Aorta (tissue), 5 donors: ENCODE measurements at places on chromosomes 4 and X.

DNA sequence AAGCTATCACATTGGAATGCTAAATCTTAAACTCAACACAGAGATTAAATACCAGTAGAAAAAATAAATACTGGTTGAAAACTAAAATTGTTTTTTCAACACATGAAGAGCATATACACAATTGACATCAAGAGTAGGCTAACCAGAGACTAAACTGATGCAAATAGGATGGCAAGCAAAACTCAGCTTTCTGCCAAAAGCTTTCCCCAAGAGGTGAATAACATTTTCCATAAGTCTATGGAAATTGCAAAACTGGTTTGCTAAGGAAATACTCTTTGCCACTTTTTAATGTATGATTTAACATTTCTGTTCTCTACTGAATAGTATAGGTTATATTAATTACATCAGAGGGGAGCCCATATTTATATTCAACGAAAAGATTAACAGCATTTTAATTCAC lies 23.8 kb downstream of the IQCM start:
- H3K27ac ChIP-seq, result no peak overlapping the region
- H3K27me3 ChIP-seq, result no peaks in the 10 kb centered on the region
- DNase-seq, result no peak

DNA sequence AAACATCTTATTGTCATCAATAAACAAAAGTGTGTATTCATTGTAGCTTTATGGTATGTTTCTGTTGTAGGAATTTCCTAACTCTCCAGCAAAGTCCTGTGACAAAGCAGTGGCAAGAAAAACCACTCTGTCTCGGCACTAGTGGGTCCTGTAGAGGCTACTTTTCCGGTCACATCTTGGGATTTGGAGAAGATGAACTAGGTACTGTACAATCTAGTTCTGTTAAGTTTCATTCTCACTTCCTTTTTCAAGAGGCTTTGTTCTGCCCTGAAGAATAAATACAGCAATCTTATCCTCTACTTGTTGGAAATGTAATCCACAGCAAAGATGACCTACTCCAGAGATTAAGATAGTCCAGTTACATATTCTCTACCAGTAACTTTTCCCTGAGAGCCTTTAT lies 69.3 kb downstream of the HHIP start:
- DNase-seq, result no peak
- H3K27ac ChIP-seq, result no peak overlapping the region
- no peaks in the 10 kb centered on the region for H3K36me3 ChIP-seq

GRCh38 chr4:78613522-78614321 lies 62.2 kb downstream of the ANXA3 start:
- no peak for DNase-seq
- no peaks in the 10 kb centered on the region for H3K36me3 ChIP-seq
- no peaks in the 10 kb centered on the region for H3K4me1 ChIP-seq
- H3K27ac ChIP-seq, result no peak overlapping the region
- H3K27me3 ChIP-seq, result no peaks in the 10 kb centered on the region

GRCh38 chr4:183758061-183758757 lies 99.1 kb downstream of the TRAPPC11 start:
- H3K4me3 ChIP-seq, result no peak overlapping the region
- no peaks in the 10 kb centered on the region for H3K36me3 ChIP-seq
- H3K27ac ChIP-seq, result no peak overlapping the region
- H3K27me3 ChIP-seq, result no peaks in the 10 kb centered on the region
- H3K4me1 ChIP-seq, result no peaks in the 10 kb centered on the region

DNA sequence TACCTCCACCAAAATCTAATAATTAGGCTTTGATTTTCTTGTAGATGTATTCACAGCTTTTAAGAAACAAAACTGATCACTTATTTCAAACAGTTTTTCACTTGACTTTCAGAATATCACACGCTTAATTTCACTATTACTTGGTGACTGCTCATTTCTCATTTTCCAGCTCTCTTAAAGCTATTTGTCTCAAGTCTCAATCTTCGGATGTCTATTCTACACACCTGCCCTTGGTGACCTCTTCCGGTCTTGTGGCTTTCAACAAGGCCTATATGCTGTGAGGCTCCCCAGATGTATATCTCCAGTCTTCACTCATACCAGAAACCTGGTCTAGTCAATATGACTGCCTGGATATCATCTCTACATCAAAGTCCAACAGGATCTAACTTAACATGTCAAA lies 34.9 kb upstream of the ANXA10 start:
- H3K4me1 ChIP-seq, result no peaks in the 10 kb centered on the region
- H3K36me3 ChIP-seq, result no peaks in the 10 kb centered on the region
- DNase-seq, result no peak
- no peaks in the 10 kb centered on the region for H3K27me3 ChIP-seq
- no peak overlapping the region for H3K4me3 ChIP-seq
- H3K27ac ChIP-seq, result no peak overlapping the region
